ENCODE measurements at places on chromosomes 7 and 10.

DNA sequence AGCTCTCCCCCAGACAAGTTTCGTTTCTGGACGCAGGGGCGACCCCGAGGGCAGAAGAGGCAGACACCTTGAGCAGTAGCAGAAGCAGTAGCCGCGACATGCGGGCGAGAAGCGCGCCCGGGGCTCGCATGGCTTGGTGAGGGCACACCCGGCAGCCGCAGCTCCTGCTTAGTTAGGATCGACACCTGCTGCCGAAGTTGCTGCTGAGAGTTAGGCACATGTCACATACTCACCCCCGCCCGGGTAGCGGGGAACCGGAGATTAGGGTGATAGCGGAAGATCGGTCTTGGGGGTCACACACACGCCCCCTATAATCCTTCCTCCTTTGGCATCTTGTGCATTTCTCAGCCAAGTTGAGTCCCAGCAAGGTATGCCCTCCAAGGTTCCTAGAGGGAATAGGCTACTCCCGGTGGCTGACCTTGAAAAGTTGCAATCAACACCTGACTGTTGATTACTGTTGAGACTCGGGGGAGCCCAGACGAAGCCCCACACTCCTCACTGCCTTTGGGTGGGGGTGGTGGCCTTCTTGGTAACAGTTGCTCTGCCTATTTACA lies 668 bp downstream of the GPR37 start:
- DNase-seq: no peak
- peaks cover 4% of the 10 kb centered on the region for H3K36me3 ChIP-seq
- H3K4me3 ChIP-seq: peak overlapping the region; percentile 89
- peaks cover 16% of the 10 kb centered on the region for H3K4me1 ChIP-seq
- H3K27me3 ChIP-seq: peaks cover 49% of the 10 kb centered on the region

- H3K27ac ChIP-seq: no peak overlapping the region
- H3K4me3 ChIP-seq: no peak overlapping the region
- H3K4me1 ChIP-seq: peaks cover 2% of the 10 kb centered on the region
Measured at GRCh38 chr7:77674878-77675277, 21.4 kb upstream of the RSBN1L start.

DNA sequence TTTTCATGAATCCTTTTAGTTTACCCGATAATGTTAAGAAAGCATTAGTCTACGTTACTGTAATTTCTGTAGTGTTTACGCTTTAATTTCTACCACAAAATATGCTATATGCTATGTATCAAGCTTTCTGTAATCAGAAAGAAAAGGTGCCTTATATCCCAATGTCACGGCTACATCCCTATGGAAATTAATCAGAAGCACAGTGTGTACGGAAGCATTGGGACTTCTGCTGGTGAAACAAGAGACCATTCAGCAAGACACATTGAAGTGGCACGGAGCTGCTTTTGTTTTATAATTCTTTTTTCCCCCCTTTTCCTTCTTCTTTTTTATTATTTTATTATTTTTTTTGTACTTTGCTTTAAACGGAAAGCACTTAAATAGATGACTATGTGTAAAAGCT lies 31.2 kb upstream of the SH2B2 start:
- no peaks in the 10 kb centered on the region for H3K4me1 ChIP-seq
- no peak overlapping the region for H3K4me3 ChIP-seq
- H3K36me3 ChIP-seq: peaks cover under 1% of the 10 kb centered on the region
- no peak for DNase-seq

- H3K27ac ChIP-seq: no peak within 1 kb of the TSS
- no peak within 1 kb of the TSS for H3K4me3 ChIP-seq
- H3K27me3 ChIP-seq: peaks cover 61% of the 10 kb centered on the region
- no peaks in the 10 kb centered on the region for H3K4me1 ChIP-seq
Measured at GRCh38 chr7:143131781-143132180, at the start of gene PIP. PIP (plus strand) TSS chr7:143132077; CDS start chr7:143132117, 40 bp downstream.

- H3K4me1 ChIP-seq: peaks cover 18% of the 10 kb centered on the region
- no peak overlapping the region for H3K4me3 ChIP-seq
- DNase-seq: no peak
- H3K36me3 ChIP-seq: peaks cover 2% of the 10 kb centered on the region
- H3K27me3 ChIP-seq: no peaks in the 10 kb centered on the region
- H3K27ac ChIP-seq: no peak overlapping the region
Measured at GRCh38 chr7:24889611-24890010, 90.4 kb downstream of the OSBPL3 start.

DNA sequence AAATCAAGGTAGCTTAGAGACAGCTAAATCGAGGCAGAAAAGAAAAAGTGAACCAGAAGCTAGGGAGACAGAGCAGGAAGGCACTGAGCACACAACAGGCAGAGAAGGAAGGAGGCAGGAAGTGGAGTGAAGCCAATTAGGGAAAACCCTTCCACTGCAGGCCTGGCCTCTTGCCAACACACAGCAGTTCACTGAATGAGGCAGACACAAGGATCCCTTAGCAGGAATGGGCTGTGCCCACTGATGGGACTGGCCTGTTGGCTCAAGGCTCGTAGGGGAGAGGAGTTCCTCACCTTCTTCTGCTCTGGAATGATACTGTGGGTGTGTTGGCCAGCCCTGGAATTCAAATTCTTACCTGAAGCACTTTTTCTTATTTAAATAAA lies 220.3 kb upstream of the STK17A start:
- no peaks in the 10 kb centered on the region for H3K4me1 ChIP-seq
- no peak for DNase-seq
- no peak overlapping the region for H3K27ac ChIP-seq
- peaks cover 2% of the 10 kb centered on the region for H3K36me3 ChIP-seq
- no peak overlapping the region for H3K4me3 ChIP-seq
